ENCODE measurements at places on chromosomes 2 and 18. TPM values are rescaled to one million over a fixed set of nuclear protein-coding genes. Genes with fewer than 3 reads are reported as not detected.

GRCh38 chr2:45823723-45824206 lies 172.3 kb downstream of the PRKCE start:
- peak; percentile 58 for DNase-seq

DNA sequence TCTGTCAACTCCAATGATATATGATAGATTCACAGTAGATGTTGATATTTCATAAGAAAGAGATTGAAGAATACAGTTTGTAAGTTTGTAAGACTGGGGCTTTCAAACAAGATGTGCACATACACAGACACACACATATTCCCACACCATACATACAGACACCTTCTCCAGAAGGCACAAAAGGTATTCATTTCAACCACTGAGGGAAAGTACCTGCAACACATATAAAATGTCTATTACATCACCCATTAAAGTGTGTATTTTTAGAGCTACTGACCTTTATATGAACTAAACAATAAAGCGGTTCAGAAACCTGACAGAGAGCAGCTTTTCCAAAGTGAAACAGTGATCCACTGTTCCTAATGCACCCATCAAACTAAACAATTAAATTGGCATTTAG lies 53.3 kb downstream of the CCDC148 start:
- DNase-seq, result no peak

- DNase-seq, result peak; percentile 86
Measured at GRCh38 chr18:77071711-77072292, 60.8 kb downstream of the MBP start.

DNA sequence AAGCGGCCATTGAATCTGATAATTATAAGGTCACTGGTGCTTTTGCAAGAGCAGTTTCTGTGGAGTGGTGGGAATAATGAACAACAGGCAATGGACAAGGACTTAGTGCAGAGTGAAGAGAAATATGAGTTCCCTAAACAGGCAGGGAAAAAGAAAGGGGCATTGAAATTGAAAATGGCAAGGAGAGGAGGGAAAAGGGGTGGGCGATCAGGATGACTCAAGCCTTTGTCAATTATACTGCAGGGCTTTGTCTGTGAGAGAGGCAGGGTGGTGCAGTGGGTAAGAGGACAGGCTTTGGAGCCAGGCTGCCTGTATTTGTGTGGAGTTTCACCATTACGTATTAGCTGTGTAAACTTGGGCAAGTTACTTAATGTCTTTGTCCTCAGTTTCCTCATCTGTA lies 29.5 kb upstream of the PAIP2B start:
- DNase-seq, result no peak

DNA sequence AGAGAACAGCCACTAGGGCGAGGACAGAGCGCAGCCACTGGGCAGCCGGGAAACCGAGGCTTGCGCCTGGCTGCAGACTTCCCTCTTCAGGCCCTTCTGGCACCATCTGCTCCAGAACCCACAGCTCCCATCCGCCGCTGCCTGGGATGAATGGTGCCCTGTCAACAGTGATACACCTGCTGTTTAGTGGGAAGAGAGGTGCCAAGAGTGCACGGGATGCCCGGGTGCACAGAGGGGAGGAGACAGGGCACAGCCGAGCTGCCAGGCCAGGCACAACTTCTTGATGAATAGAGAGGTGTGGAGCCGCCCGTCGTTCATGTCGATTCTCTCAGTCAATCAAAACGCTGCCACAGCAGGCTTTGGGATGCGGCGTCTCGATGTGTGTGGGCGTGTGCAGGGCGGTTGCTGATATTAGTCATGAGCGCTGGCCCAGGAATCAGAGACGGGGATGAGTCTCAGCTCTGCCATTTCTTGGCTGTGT lies 39.5 kb downstream of the RRM2 start:
- peak; percentile 86 for DNase-seq

DNA sequence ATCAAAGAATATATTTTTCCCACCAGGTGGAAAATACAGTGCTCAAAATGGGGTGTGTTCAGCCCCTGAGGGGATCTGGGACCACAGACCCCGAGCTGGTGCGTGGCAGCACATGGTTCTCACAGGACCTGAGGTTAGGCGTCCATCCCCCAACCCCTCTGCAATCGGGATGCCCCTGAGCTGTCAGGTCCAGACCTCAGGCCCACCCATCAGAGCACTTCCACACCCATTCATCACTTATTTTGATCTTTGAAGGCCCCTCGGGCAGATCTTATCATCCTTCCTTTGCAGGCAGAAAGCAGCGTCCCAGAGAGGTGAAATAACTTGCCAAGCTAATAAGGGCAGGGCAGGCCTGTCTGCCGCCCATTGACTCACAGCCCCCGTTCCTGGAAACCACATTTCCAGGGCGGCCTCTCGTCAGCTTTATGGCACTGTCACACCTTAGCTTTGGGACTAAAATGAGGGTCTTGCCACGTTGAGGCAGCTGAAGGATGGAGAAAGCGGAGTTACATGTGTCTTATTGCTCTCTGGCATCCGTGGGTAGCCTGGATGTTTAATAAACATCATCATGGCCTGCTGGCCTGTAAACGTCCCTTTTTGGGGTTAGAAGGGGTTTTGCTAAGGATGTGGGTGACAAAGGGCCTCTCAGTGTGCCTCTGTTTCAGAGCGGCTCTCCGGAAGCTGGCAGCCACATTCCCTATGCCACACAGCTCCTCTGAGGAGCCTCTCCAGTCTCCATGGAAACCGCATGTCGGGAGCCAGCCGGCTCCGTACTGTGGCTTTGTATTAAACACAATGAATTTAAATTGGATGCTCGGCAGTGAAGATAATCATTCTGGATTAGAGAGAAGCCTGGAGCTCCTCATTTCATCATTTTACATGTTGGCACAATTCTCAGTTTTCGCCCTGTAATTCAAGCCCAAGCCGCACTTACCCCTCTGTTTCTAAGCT lies 58.3 kb upstream of the MAPRE3 start:
- peak; percentile 37 for DNase-seq

Gene MTX2
- total RNA-seq, result 37.1 TPM

Gene SP140
- total RNA-seq, result 0.11 TPM
